ENCODE measurements at places on chromosomes 11 and 22. TPM values are rescaled to one million over a fixed set of nuclear protein-coding genes. Genes with fewer than 3 reads are reported as not detected.

DNA sequence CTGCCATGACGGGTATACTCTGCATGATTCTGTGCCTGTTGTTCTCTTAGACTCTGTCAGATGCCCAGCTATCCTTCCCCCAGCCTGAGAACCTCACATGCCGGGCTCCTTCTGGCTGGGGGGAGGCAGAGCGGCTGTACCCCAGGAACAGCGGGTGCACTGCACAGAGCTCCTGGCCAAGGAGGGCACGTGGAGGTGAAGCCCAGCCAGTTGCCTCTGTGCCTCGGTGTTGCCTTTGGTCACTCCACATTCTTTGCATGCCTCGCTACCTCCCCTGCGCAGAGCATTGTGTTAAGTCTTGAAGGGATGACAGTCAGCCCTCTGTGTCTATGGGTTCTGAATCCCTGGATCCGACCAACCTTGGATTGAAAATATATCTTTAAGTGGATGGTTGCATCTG, 77.7 kb downstream of the FEZ1 start:
- H3K36me3 ChIP-seq = no peaks in the 10 kb centered on the region
- H3K27ac ChIP-seq = peak overlapping the region; percentile 69
- H3K4me1 ChIP-seq = peaks cover 6% of the 10 kb centered on the region

- no peaks in the 10 kb centered on the region for H3K27me3 ChIP-seq
- no peak overlapping the region for H3K27ac ChIP-seq
- H3K36me3 ChIP-seq = no peaks in the 10 kb centered on the region
- H3K4me1 ChIP-seq = no peaks in the 10 kb centered on the region
- no peak overlapping the region for H3K4me3 ChIP-seq
- DNase-seq = no peak
Measured at GRCh38 chr11:90564531-90564930, 341.7 kb upstream of the CHORDC1 start.

GRCh38 chr11:29449281-29450074, 567.4 kb downstream of the KCNA4 start:
- H3K27ac ChIP-seq = no peak overlapping the region
- no peak for DNase-seq
- H3K27me3 ChIP-seq = no peaks in the 10 kb centered on the region

DNA sequence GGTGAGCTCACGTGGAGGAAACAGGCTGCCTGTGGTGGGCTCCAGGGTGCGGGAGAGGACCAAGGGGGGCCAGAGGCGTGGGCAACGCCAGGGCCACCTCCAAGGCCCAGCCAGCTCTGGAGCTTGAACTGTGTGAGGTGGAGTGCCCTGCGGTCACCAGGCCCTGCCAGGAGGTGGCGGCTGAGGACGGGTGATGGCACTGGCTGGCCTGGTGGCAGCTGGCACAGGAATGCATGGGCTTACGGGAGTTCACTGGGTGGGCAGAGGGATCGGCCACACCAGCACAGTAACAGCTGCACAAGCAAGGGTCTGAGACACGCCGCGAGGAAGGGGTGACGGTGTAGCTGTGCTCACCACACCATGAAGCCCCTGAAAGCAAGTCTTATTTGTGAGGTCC, 15.8 kb downstream of the TOLLIP start:
- no peak overlapping the region for H3K4me3 ChIP-seq
- peaks cover 54% of the 10 kb centered on the region for H3K36me3 ChIP-seq
- no peak for DNase-seq
- no peak overlapping the region for H3K27ac ChIP-seq
- no peaks in the 10 kb centered on the region for H3K27me3 ChIP-seq

DNA sequence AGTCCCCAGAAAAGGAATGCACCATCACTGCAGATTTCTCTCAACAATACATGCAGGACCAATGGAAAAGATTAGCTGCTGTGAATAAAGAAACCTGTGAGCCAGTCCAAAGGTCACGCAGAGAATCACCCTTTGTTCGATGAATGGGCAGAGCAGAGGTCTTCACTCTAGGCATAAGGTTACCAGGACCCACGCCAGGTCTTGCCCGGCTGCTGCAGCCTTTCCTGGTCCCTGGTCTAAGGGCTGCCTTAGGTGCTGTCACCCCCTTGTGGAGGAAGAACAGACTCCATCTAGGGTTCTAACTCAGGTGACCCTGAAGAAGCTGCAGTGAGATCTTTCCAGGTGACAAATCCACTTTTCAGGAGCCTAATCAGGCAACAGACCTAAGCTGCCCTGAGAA, 29.0 kb upstream of the NAP1L4 start:
- H3K27ac ChIP-seq = no peak overlapping the region
- H3K36me3 ChIP-seq = peaks cover 54% of the 10 kb centered on the region
- no peak for DNase-seq
- no peak overlapping the region for H3K4me3 ChIP-seq
- no peaks in the 10 kb centered on the region for H3K27me3 ChIP-seq

GRCh38 chr11:69541501-69542313, 60.2 kb downstream of the LINC01488 start:
- no peak overlapping the region for H3K27ac ChIP-seq
- no peak overlapping the region for H3K4me3 ChIP-seq
- H3K4me1 ChIP-seq = peaks cover 38% of the 10 kb centered on the region
- H3K27me3 ChIP-seq = no peaks in the 10 kb centered on the region
- no peak for DNase-seq
- H3K36me3 ChIP-seq = no peaks in the 10 kb centered on the region

DNA sequence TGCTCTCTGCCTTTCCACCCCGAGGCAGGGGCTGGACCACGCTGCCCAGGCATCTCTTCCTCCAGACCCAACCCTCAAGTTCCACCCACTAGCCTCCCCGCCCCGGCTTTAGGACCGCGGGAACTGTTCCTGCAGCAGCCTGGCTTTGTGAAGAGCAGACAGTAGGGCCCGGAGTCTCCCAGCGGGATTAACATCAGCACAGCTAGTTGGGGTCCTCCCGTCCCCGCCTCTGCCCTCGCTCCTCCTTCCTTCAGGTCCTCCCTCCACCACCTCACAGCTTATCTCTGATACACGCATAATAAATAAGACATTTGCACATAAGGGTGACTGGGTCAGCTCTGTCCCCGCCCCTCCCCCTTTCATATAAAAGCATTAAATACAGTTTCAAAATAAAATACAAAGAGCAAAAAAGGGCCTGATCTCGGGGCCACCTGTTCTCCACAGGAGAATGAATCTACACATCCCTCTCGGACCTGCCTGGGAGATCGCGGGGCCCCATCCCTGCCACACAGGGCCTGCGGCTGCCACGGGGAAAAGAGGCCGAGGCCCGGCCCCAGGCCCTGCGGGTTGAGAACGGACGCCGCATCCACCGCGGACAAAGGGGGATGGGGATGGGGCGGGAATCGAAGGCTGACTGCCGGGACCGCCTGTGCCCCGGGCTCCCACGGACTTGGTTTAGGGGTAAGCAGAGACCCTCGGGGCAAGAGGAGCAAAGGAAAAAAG, 6.5 kb downstream of the ZFTA start:
- peak overlapping the region; percentile 66 for H3K27ac ChIP-seq
- H3K36me3 ChIP-seq = peaks cover 8% of the 10 kb centered on the region
- no peak for DNase-seq
- H3K4me3 ChIP-seq = peak overlapping the region; percentile 45
- no peaks in the 10 kb centered on the region for H3K27me3 ChIP-seq

DNA sequence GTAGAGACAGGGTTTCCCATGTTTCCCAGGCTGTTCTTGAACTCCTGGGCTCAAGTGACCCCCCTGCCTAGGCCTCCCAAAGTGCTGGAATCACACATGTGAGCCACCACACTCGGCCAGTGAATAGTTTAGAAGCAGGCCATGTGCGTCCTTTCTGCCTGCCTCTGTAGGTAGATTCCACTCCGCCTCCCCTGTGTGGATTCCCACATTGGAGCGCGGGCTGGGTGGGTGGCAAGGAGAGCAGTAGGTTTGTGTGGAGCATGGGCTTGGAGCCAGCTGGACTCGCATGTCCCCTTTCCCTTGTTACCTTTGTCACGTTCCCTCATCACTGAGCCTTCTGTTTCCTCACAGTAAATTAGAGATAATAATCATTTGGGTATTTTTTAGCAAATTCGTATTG, 21.7 kb downstream of the PPFIA1 start:
- no peak for DNase-seq
- H3K27me3 ChIP-seq = no peaks in the 10 kb centered on the region

DNA sequence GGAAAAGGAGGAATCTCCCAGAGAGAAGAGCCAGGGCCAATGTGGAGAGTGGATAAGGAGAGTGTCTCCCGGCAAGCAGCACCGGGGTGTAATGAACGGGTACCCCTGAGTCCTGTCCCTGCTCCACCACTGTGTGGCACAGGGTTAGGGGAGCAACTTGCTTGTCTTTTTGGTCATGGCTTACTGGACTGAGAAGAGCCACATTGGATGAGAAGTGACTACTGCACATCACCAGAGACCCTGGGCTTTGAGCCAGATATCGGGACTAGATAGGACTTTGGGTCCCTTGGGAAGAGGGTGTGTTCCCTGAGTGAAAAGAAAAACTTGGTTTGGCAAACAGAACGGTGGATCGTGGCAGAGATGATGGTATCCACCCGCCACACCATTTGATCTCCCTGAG, 24.6 kb downstream of the SDHAF2 start:
- peaks cover 11% of the 10 kb centered on the region for H3K4me1 ChIP-seq
- H3K4me3 ChIP-seq = no peak overlapping the region
- no peak overlapping the region for H3K27ac ChIP-seq
- H3K36me3 ChIP-seq = no peaks in the 10 kb centered on the region
- no peak for DNase-seq

DNA sequence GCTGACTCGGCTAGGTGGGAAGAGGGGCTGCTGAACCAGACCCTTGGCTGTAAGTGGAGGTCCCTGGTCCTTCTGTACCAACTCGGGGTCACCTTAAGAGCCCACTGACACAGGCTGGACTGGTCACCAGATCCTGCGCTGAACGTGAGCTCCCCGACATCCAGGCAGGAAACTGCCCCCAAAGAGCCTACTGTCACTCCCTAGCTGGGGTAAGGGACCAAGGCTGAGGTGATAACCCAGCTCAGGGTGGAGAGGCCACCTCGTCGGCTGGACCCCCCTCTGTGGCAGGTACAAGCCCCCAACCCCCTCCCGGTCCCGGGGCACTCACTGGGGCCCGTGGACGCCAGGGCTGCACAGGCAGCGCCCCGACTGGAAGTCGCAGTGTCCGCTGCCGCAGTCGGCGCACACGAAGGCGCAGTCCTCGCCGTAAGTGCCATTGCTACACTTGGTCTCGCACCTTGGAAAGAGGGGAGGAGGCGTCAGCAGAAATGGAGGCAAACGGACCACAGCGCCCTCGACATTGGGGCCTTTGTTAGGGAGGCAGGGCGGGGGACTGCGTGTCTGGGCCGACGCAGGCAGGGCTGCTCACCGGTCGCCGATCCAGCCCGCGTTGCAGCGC, 7.4 kb downstream of the SCARF2 start:
- peak overlapping the region; percentile 32 for H3K4me3 ChIP-seq
- H3K4me1 ChIP-seq = no peaks in the 10 kb centered on the region
- DNase-seq = no peak
- H3K27ac ChIP-seq = no peak overlapping the region
- H3K36me3 ChIP-seq = peaks cover 3% of the 10 kb centered on the region

DNA sequence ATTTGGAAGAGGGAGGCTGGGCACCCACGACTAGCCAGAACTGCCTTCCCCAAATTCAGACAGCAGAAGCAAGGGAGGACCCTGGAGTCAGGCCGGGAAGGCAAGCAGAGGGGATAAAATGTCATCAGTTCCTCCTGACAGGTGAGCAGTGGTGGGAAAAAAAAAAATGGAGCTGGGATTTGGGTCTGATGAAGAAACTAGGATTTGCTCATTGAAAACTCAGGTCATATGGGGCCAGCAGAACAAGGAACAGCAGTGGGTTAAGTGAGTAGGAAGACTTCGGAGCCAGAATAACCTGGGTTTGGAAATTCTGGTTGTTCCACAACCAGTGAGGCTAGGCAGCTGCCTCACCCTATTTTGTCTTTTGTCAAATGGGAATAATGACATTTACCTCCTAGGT, 28.9 kb upstream of the DRD2 start:
- no peaks in the 10 kb centered on the region for H3K36me3 ChIP-seq
- no peak overlapping the region for H3K4me3 ChIP-seq
- no peaks in the 10 kb centered on the region for H3K27me3 ChIP-seq
- no peaks in the 10 kb centered on the region for H3K4me1 ChIP-seq
- H3K27ac ChIP-seq = no peak overlapping the region

GRCh38 chr22:29377979-29378378, 10.4 kb downstream of the AP1B1 start:
- DNase-seq = no peak
- peaks cover 4% of the 10 kb centered on the region for H3K36me3 ChIP-seq
- H3K27me3 ChIP-seq = no peaks in the 10 kb centered on the region
- no peak overlapping the region for H3K27ac ChIP-seq
- no peak overlapping the region for H3K4me3 ChIP-seq

DNA sequence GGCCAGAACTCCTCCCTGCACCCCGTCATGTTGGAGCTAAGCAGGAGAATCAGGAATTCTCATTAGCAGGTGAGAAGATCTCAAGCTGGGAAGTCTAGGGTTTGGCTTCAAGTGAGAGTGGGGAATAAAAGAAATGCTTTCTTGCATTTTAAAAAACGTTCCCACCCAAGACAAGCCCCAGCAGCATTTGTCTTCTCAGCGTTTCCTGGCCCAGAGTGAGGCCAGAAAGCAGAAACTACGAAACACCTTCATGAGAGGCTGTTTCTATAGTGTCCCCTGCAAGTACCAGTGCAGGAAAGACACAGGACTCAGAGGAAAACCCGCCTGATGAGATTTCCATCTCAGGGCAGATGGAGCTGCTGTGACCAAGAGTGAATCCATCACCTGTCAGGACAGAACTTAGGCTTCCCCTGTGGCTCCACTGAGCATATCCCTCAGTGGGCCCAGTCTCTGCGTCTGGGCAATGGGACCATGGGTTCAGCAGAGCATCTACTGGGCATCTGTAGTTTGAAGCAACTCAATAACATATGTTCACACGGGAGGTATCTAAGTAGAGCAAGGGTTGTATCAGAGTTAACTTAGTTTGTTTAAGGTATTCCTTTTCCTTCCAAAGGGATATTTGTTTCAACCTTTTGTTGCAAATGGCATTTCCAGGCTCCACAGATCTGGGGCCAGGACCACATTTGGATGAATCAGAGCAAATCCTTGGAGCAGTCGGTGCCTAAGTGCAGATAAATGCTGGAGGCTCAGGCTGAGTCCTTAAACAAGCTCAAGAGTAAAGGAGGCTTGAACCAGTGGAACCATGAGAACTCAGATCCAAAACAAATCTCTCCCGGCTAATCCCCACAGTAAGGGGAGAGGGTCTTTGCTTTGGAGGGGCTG, 548.3 kb downstream of the MIAT start:
- DNase-seq = no peak
- no peak overlapping the region for H3K4me3 ChIP-seq
- no peaks in the 10 kb centered on the region for H3K36me3 ChIP-seq
- H3K27me3 ChIP-seq = no peaks in the 10 kb centered on the region

The RRP7A gene
- total RNA-seq = 12.9 TPM

The GGT1 gene
- total RNA-seq = 0.98 TPM

The APOL4 gene
- total RNA-seq = 2.1 TPM

The SCGB1D2 gene
- total RNA-seq = not detected

The ELMOD1 gene
- total RNA-seq = 4.2 TPM

The PRSS23 gene
- 22.1 TPM for total RNA-seq

The RAB36 gene
- total RNA-seq = 0.59 TPM

The ADAMTS15 gene
- total RNA-seq = 21.2 TPM

The KDELR3 gene
- 9.2 TPM for total RNA-seq

The TENM4 gene
- total RNA-seq = 0.30 TPM

The MMP10 gene
- not detected for total RNA-seq

The RBM4B gene
- 9.0 TPM for total RNA-seq

Measured in right atrium auricular region (tissue), 2 donors.